ENCODE measurements at places on chromosomes 7 and 10. TPM values are rescaled to one million over a fixed set of nuclear protein-coding genes. Genes with fewer than 3 reads are reported as not detected.

GRCh38 chr7:109821156-109821555 is 1251.5 kb downstream of the DNAJB9 start:
- no peak for DNase-seq

DNA sequence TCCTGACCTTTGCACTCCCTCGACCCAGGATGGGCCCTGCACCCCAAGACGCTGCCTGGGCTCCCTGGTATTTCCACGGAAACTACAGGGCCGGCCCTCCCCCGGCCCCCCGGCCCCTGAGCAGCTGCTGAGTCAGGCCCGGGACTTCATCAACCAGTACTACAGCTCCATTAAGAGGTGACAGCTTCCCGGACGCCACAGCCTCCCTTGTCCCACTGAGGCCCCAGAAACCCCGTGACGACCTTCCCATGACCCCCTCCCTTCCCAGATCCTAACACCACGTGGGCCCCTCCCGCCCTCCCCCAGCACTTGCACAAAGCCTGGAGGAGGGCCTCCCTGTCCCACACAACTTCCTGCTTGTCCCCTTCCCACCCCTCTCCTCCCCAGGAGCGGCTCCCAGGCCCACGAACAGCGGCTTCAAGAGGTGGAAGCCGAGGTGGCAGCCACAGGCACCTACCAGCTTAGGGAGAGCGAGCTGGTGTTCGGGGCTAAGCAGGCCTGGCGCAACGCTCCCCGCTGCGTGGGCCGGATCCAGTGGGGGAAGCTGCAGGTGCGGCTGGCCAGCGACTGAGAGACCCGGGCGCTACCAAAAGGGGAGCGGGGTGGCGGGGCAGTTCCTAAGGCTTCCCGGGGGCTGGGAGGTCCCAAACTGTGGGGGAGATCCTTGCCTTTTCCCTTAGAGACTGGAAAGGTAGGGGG is 5.7 kb downstream of the NOS3 start:
- no peak for DNase-seq

- no peak for DNase-seq
These were observed 56.5 kb downstream of the ZNF277 start for GRCh38 chr7:112262855-112263487.

GRCh38 chr10:101014230-101014884 is 14.7 kb downstream of the LZTS2 start:
- peak; percentile 72 for DNase-seq

TACC2 gene
- polyA plus RNA-seq = 23.6 TPM
